ENCODE measurements at places on chromosomes 11 and 22.

- no peak for DNase-seq
Measured at GRCh38 chr11:133219543-133219942, 312.8 kb downstream of the OPCML start.

- no peak for DNase-seq
Measured at GRCh38 chr11:104090767-104091166, 54.3 kb downstream of the DDI1 start.

DNA sequence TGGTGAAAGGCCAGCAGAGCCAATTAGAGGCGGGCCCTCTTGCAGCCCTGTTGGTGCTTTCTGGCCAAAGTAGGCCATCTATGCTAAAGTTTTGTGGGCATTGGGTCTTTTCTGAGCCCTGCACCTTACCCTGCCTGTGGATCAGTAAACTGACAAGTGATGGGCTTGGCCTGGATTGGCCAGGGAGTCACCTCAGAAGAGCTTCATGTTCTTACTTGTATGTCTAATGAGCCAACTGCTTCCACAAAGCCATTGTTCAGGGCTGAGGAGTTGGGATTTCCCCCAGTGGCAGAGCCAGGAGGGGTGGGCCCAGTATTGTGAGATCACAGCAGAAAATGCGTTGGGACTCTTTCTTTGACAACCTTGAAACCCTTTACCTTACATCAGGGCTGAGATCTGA, 90.4 kb downstream of the CWC15 start:
- no peak for DNase-seq

DNA sequence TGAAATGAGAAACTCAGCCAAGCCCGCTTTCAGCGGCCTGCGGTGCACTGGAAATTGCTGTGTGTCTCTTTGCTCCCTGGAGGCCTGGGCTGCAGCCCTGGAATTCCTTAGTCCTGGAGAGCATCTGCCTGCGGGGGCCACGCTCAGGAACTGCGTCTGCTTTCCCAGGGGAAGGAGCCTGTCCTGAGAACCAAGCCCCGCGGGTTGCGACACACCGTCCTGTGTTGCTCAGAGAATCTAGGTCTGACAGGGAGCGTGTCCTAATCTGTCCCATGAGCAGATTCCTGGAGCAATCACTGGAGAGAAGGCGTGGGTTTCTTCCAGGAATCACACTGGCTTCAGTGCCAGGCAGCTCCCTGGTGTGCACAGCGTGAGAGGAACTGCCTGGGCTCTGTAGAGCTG, 708.1 kb downstream of the BRD1 start:
- DNase-seq = no peak

GRCh38 chr22:46052801-46053562, 76.0 kb upstream of the WNT7B start:
- DNase-seq = no peak

DNA sequence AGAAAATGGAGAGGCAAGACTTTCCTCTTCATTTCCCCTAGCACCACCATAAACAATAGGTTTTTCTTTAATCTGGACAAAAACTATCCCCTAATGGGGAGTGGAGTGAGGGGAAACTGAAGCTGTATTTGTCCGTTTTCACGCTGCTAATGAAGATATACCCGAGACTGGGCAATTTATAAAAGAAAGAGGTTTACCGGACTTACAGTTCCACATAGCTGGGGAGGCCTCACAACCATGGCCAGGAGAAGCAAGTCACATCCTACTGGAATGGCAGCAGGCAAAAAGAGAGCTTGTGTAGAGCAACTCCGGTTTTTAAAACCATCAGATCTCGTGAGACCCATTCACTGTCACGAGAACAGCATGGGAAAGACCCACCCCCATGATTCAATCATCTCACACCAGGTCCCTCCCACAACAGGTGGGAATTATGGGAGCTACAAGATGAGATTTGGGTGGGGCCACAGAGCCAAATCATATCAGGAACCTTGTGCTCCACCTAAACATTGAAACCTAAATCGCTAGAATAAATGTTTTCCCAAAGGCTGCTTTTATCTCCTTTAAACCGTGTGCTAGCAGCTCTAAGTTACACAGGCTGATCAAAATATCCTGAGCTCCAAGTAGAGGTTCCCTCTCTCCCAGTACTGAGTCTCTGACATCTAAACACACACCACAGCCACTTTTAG, 4.3 kb downstream of the UBQLN3 start:
- DNase-seq = no peak

- DNase-seq = no peak
Measured at GRCh38 chr22:24380220-24380904, 47.0 kb upstream of the ADORA2A start.

GRCh38 chr11:62724171-62724570, 3.1 kb downstream of the HNRNPUL2 start:
- no peak for DNase-seq

DNA sequence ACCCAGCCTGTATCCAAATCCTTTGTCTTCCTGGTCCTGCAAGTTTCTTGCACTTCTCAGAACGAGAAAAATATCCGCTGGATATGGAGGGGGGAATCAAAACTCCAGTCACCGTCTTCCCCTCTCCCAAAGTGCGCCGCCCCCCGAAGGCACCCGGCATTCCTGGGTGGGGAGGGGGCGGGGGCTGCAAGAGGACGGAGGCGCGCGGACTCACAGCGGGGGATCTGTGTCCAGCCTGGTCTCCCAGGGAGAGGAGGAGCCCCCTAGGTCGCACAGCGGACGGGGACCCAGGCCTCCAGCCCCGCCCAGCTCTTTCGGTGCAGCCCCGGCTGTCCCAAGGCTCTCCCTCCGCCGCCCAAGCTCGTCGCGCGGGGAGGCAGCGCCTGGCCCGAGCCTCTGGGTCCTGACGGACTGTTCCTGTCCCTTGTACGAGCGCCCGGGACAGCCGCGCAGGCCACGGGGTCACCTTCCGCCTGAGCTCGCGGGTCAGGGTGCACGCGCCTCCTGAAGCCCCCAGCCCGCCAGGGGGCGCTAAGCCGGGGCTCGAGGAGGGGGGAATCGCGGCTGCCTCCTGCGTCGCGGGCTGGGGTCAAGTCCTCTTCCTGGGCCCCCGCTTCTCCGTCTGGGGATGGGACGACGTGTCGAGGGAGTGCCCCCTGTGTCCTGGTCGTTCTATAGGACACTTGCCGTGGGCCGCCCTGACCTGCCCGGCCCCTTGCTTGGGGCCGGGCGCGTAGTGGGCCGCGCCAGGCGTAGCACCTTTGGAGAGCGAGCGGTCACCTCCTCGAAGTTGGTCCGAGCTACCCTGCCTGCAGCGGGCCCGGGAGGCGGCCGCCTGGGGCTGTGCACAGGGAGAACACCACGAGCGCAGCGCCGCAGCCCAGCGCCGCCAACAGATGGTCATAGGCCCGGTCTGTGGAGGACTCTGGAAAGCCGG, 2.4 kb upstream of the WNT11 start:
- DNase-seq = peak; percentile 41

- DNase-seq = peak; percentile 90
Measured at GRCh38 chr22:18031695-18032454, 7.5 kb upstream of the MICAL3 start.

DNA sequence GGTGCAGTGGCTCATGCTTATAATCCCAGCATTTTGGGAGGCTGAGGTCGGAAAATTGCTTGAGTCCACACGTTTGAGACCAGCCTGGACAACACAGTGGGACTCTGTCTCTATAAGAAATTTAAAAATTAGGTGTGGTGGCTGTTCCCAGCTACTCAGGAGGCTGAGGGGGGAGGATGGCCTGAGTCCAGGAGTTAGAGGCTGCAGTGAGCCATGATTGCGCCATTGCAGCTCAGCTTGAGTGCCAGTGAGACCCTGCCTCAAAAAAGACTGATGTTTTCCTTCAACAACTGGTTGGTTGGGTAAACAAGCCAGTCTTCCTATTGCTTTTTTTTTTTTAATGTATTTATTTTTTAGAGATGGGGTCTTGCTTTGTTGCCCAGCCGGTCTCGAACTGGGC, 9.2 kb downstream of the XBP1 start:
- DNase-seq = no peak

DNA sequence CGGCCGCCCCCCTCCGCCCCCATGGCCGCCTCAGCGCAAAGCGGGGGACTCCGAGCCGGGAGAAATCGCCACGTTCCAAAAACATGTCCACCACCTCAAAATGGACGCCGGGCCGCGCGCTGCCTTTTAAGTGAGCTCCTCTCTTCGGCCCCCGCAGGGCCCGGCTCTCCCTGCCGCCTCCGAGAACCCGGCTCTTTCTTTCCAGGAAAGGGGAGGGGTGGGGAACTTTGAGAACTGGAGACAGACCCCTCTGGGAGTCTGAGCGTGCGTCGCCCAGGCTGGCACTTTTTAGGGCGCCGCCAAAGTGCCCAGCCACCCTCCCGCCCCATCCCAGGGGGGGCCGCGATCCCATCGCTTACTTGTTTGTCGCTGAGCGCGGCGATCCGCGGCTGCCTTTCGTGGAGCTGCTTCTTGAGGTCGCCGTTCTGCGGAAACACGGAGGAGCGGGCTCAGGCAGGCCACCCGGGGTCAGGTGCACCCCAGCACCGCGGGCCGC, 1.6 kb downstream of the PHF21B start:
- DNase-seq = no peak

DNA sequence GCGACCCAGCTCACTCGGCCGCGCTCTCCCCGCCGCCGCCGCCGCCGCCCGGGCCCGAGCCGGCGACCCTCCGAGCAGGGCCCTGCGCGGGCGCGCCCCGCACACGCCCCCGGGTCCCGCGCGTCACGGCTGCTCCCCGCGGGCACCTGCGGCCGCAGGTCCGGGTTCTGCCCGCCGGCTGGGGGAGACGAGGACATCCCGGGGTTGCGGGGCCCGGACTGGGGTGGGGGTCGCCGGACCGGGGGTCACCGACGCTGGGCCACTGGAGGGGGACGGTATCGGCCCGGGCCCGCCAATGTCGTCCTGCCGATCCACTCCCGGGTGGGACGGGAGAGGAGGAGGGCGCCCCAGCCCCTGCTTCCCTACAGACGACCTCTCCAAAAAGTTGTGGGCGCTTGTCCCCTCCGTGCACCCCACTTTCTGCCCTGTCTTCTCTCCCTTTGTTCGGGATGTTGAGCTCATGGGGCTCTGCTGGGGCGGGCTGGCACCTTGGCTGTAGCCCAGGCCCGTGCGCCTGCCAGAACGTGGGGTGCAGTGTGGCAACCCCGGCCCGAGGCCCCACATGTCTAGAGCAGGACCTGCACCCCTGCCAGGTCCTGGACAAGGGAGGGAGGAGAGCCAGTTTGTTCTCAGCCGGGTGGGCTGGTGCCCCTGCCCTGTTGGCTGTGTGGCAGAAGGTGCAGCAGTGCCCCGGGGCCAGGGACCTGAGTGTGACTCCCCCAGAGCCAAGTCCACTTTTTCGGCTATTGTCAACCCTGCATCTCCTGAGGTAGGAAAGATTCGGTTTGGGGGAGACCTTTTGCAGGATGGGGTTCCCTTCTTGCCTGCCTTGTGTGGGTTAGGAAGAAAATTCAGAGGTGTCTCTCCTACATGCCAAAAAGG, 40.2 kb upstream of the CELSR1 start:
- no peak for DNase-seq

DNA sequence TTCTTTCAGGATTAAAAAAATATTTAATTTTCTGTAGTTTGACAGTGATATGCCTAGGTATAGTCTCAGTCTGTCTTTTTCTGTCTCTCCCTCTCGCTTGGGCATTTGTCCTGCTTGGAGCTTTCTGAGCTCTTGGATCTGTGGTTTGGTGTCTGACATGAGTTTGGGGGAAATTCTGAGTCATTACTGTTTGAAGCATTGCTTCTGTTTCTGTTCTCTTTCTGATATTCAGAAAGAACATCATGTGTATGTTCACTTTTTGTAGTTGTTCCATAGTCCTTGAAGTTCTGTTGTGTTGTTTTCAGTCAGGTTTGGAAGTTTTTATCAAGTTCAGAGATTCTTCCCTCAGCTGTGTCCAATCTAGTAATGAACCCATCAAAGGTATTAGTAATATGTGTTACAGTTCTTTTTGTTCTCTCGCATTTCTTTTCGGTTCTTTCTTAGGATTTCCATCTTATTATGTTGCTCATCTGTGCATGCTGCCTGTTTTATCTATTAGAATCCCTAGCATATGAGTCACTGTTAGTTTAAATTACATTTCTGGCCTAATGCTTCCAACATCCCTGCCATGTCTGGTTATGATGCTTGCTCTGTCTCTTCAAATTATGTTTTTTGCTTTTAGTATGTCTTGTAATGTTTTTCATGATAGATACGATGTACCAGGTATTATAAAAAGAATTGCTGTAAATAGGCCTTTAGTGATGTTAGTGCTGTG, 48.4 kb downstream of the DDX10 start:
- DNase-seq = no peak

- no peak for DNase-seq
Measured at GRCh38 chr22:19520007-19520406, 4.2 kb downstream of the CLDN5 start.

DNA sequence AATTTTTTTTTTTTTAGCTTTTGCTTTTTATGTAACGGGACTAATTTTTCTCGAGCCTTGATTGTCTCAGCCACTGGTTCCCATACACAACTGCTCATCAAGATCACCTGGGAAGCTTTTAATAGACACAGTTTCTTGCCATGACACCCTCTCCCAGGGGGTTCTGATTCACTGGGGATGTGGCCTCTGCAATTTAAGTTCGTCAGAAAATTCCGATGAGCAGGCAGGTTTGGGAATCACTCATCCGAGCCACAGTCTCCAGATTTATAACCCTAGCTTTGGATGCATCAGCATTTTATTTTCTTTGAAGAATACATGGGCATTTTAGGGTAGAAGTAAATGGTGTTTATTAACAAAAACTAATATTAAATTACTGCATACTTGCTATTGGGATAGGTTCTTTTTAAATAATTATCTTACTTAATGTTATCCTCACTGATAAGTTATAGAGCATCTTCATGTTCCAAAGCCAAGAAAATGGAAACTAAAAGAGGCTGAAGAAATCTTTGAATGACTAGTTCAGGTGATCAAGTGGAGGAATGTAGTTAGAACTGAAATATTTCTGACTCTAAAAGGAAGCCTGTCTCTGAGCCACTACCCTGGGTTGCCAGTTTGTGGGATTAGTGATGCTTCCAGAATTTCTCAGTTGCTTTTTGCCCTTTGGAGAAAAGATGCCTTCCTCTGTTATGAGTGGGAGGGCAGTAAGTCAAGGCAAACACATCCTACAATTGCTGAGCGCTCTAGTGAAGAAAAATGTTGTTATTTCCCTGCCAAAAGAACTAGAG, 319.0 kb downstream of the DDX10 start:
- DNase-seq = peak; percentile 6

- no peak for DNase-seq
Measured at GRCh38 chr11:69365558-69365957, 71.6 kb downstream of the MYEOV start.

DNA sequence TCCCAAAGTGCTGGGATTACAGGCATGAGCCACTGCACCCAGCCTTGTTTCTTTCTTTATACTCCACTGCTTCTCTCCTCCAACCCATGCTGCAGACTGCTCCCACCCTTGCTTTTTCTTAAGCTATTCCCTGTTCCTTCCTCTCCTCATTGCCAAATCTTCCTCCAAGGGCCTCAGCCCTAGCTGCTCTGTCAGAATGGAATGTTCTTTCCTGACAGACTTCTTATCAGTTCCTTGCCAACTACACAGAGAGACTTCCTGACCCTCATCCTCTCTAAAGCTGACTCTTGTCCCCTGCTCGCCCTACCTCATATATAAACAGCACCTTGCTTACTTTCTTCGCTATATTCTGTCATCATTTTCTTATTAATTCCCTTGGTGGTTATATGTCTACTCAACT, 16.9 kb upstream of the PIK3C2A start:
- no peak for DNase-seq

- peak; percentile 90 for DNase-seq
Measured at GRCh38 chr11:66855574-66856495, 1.0 kb upstream of the LRFN4 start.

All from T1000 (cell line).